ENCODE measurements at places on chromosomes 1 and 21.

- peak; percentile 79 for DNase-seq
Observed at GRCh38 chr1:19385869-19386591, 73.9 kb downstream of the SLC66A1 start.

GRCh38 chr1:184210862-184211261 is 159.3 kb downstream of the TSEN15 start:
- DNase-seq, result no peak

GRCh38 chr21:38815060-38815405 is 9.3 kb downstream of the ETS2 start:
- no peak for DNase-seq

DNA sequence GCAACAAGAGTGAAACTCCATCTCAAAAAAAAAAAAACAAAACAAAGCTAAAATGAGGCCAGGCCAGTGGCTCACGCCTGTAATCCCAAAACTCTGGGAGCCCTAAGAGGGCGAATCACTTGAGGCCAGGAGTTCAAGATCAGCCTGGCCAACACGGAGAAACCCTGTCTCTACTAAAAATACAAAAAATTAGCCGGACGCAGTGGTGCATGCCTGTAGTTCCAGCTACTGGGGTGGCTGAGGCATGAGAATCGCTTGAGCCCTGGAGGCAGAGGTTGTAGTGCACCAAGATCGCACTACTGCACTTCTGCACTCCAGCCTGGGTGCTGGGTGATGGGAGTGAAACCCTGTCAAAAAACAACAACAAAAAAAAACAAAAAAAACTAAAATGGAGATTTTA is 191.2 kb upstream of the SGIP1 start:
- no peak for DNase-seq

DNA sequence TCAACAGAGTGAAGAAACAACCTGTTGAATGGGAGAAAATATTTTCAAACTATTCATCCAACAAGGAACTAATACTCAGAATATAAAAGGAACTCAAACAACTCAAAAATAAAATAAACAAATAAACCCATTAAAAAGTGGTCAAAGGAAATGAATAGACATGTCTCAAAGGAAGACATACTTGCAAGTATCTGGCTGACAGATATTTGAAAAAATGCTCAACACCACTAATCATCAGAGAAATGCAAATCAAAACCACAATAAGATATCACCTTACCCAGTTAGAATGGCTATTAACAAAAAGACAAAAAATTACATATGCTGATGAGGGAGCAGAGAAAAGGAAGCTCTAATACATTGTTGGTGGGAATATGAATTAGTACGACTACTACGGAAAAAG is 38.2 kb downstream of the TNFSF4 start:
- no peak for DNase-seq

DNA sequence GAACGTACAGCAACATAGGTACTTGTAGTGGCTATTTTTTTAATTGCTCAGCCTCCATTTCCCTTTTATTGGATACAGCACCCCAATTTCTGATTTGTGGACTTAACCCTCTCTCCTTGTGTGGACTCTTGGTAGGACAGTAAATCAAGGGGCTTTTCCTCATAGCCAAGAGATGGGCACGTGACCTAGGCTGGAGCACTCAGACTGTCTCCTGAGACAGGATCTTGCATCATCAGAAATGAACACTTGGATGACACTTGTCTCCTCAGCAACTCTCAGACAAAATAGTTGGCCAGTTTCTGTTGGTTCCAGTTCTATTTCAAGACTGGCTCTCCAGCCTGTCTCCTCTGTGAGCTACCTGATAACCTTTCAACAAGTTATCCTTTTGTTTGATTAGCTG is 112.9 kb upstream of the ZNF678 start:
- DNase-seq, result no peak

- no peak for DNase-seq
Observed at GRCh38 chr1:117032681-117033539, 27.2 kb upstream of the TTF2 start.

DNA sequence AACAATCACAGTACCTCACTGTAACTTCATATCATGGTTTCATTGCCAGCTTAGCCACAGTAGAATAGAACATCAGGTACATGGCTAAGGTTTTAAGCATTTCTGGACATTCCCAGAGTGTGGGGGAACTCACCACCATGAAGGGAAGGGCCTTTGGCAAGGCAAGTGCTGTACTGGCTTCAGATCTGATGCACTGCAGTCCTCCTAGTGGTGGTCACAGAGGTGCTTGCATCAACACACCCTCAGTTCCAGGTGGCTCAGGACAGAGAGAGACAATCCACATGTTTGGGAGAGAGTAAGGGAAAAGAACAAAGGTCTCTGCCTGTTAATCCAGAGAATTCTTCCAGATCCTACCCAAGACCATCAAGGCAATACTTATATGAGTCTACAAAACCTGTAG is 528.4 kb upstream of the RGS18 start:
- no peak for DNase-seq
